Activated CD4-positive, alpha-beta T cell treated with anti-CD3 and anti-CD28 coated beads for 24 hours (primary cell): ENCODE measurements at places on chromosomes 7 and 10.

DNA sequence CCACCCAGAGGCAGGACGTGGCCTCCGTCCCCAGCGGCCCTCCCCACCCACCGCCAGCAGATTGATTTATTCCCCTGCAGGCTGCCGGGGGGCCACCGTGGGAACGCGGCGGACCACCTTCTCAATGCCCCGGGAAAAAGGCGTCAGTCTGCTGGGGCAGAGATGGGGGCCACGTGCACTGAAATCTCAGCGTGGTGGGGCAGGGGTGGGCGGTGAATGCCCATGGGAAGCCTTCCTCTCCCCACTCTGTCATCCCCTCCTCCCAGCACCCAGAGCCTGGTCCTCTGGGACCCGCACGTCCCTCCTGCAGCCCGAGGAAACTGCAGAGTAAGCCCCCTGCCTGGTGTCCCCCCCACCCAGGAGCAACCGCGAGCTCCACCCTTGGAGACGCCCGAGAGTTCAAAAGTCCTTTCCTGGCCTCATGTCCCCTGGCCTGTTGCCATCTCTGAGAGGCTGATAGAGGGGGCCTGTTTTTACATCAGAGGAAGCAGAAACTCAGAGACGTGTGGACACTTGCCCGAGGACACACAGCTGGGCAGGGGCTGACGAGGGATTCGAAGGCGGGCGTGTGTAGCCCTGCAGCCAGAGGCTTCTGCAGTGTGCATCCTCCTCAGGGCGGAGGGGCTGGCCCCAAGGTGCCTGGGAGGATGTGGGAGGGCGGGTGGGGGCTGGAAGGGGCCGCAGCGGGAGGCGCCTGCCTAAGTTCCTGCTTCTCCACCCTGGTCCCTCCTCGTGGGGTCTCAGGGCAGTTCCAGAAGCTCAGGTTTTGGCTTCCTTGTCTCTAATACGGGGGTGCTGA is 21.8 kb downstream of the UNCX start:
- no peak for DNase-seq

DNA sequence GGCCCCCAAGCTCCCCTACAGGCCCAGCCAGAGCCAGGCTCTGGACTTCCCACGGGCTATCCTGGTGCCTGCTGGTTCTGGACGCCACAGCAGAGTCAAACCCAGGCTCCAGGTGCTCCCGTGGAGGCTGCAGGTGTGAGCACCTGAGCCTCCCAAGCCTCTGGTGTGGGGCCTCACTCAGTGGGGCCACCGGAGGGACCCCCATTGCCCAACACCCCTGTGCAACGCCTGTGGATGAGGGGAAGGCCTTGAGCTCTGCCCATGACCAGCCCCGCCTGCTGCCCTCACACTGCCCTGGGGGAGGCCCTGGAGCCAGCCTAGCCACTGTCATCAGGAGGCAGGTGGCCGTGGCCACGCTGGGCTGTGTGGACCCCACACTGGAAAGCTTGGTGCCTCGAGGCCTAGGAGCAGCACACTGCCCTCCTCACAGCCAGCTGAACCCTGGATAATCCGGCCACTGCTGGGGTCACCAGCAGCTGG is 229.3 kb downstream of the MAD1L1 start:
- DNase-seq: no peak

- no peak for DNase-seq
Measured at GRCh38 chr10:50625649-50626132, 1.9 kb upstream of the SGMS1 start.

DNA sequence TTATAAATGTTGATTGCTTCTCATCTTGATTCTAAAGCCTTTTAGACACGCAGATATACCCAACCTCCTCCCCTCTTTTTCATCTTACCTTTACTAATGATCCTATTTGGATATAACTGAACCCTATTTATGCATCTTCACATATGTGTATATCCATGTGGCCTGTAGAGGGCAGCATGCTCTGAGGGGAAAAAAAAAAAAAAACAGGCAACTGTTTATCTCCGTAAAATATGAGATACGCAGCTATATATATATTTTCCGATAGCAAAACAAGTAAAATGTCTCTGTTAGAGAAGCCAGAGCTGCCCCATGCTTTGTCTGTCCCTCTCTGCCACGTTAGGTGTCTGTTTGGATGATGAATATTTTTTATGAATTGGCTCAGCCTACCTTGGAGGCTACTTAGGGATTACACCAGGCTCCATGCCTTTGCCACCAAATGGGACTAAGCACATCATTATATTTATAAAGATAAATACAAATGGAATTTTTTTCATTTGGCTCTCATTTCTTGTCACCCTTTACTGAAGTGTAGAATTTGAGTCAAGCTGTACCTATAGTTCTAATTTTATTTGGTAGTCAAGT is 174.8 kb upstream of the FZD1 start:
- DNase-seq: no peak

- DNase-seq: no peak
Measured at GRCh38 chr10:78851647-78852046, 217.1 kb upstream of the ZMIZ1 start.

DNA sequence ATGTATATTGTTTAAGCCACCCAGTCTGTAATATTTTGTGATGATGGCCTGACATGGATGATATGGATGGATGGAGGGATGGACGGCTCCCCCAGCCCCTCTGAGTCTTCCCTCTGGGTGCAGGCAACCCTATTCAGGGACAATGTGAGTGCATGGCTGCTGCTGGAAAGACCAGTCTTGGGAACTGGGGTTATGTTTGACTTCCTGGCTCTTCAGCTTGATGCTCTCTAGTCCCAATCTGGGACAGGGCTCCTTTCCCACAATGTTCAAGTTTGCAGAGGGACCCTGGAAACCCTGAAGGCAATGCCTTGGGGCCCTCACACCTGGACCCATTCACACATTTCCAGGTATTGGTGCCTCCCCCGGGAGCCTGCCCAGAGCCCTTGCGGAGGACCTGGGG is 52.3 kb upstream of the RET start:
- no peak for DNase-seq

- DNase-seq: no peak
Measured at GRCh38 chr10:119849944-119850343, 22.7 kb downstream of the MCMBP start.

DNA sequence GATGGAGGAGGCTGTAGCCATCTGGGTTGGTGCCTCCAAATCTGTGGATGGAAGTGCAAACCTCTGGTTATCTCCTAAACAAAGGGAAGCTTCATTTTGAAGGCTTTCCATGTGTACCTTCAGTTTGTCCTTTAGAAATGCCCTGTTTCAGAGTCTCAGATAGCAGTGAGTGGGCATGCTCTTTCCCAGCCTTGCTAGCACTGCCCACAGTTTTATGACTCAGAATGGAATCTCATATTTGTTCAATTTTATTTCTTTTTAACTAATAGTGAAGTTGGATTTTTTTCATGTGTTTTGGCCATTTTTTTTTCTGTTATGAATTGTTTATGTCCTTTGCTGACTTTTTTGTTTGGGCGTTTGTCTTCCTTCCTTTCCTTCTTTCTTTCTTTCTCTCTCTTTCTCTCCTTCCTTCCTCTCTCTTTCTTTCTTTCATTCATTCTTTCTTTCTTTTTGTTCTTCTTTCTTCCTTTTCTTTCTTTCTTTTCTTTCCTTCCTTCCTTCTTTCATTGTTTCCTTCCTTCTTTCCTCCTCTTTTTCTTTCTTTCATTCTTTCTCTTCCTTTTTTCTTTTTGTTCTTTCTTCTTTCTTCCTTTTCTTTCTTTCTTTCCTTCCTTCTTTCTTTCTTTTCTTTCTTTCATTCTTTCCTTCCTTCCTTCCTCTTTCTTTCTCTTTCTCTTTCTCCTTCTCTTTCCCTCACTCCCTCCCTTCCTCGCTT is 25.6 kb downstream of the PRF1 start:
- DNase-seq: no peak

DNA sequence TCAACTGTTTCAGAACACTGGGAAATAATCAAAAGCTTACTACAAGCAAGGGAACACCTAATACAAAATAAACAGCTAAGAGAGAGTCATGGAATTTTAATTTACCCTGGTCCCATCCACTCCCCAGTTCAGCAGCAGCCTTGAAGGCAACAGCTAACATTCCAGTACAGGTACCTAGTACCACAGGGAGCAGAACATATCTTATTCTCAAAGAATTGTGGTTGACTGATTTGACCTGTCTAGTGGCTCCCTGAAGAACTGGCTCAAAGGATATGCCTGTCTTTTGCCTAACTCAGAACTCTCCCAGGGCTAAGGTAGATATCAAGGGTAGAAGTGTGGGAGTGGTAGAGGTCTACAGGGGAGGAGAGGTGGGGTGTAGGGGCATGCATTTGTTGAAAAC is 32.3 kb downstream of the SMURF1 start:
- no peak for DNase-seq

- no peak for DNase-seq
Measured at GRCh38 chr10:77943121-77943901, 16.8 kb upstream of the DLG5 start.

DNA sequence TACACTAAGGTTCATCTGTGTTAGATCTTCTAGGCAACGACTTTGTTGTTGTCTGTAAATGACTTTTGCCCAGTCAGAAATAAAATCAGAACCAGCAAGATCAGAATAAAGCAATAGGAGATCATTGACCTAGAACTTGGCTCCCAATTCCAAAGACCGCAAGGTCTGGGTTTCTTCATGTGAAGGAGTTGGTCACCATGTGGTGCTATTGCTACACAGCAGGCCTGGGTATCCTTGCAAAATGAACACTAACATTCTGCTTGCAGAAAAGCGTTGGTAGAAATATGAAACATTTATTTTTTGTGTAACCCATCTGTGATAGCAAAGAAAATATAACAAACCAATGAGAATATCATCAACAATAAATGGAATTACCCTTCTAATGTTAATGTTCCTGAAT is 831.0 kb downstream of the NXPH1 start:
- DNase-seq: no peak

DNA sequence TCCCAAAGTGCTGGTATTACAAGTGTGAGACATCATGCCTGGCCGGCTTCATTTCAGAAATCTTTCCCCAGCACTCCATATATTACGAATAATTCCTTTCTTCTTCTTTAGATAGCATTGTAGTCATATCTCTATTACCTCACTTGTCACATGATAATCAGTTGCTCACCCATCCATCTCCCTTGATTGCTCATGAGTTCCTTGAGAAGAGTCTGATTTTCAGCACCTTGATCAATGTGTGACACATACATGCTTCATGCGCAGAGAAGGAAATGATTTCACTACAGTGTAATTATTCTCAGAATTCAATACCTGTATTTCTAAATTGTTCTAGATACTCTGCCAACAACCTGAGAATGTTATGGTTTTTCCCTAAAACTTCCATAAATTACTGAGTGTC is 26.7 kb upstream of the GGCT start:
- no peak for DNase-seq

GRCh38 chr7:322111-322671 is 32.2 kb downstream of the FOXL3 start:
- peak; percentile 84 for DNase-seq

DNA sequence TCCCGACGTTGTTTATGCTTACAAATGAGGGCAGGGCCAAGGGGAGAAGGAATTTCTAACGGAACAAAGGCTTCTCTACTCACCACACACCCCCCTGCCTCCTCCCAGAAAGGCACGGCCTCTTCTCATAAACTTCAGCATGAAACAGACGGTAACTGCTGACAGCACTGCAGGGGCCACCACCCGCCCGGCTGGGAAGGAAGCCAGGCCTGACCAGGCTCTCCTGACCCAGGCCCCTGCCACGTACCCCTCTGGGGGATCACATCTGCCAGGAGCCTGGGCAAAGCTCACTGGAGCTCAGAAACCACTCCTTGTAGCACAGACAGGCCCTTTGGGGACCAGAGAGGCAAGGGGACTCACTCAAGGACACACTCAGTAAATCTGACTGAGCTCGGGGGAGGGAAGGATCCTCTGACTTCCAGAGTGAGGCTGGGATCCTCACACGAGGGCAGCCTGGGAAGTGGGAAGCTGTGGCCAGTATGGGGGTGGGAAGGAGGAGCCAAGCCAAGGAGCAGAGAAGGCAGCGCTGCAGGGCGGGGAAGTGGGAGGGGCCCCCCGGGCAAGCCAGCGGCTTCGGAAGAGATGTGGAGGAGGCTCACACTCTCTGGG is 46.1 kb downstream of the ZCCHC24 start:
- no peak for DNase-seq

GRCh38 chr10:42544945-42545344 is 93.4 kb downstream of the ZNF33B start:
- no peak for DNase-seq
